ENCODE measurements at places on chromosomes 2 and 18. TPM values are rescaled to one million over a fixed set of nuclear protein-coding genes. Genes with fewer than 3 reads are reported as not detected.

DNA sequence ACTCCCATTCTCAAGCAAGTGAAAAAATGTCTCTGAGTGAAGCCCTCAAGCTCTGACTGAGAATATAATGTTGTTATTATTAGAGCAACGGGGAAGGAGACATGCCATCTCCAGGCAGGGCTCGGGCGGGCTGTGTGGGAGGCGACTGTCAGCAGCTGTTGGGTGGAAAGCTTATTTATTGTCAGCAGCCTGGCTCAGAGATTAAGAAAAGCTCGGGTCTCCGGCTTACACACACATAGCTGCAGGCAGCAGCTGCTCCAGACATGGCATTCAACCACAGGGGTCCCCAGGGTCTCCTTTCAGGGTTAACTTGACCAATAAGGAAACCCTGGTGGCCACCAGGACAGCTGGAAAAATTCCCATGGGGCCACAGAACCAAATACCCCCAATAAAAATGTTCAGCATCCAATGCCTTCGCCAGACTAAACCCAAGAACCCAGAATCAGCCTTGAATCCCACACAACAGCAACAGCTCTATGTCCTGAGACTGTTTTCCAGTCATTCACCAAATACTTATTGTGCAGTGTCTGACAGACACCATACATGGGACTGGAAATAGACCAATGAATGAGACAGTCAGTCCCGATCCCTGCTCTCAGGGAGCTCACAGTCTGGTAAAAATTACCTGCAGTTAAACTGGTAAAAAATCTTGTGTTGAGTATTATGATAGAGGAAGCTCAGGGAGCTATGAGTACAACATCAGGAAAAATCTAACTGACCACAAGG is 70.5 kb upstream of the RTN4 start:
- H3K27ac ChIP-seq = no peak overlapping the region
- peaks cover 2% of the 10 kb centered on the region for H3K27me3 ChIP-seq
- H3K4me3 ChIP-seq = no peak overlapping the region
- no peaks in the 10 kb centered on the region for H3K4me1 ChIP-seq
- no peak for DNase-seq

DNA sequence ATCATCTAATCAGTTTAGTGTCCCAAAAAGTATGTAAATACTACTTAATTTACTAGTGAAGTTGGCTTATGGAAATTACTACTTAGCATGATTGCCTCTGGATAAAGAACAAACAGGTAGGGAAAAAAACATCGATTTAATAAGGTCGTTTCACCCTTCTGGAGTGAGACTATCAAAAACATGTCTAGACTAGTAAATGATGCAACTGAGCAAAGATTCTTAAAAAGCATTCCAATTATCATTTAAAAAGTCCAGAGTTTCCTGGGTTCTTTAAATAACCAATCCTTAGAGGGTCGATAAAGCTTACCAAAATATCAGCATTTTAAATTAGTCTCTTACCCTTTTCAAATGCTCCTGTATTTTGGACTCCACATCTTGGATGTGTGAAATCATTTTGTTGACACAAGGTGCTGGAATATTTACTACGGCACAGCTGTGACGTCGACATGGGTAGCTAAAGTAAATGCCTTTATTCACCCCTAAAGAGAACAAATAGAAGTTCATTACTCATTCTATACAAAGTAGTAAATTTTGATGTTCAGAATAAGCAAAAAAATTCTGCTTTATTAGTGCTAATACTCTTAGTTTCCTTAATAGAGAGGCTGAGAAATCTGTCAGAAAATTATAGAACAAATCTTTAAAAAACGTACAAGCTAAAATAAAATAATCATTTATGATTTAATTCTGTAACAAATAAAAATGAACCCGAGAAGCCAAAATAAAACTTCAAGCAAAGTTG is 70.6 kb downstream of the CCDC178 start:
- H3K27ac ChIP-seq = no peak overlapping the region
- no peak for DNase-seq
- no peaks in the 10 kb centered on the region for H3K27me3 ChIP-seq
- no peaks in the 10 kb centered on the region for H3K4me1 ChIP-seq

GRCh38 chr2:106537047-106537446 is 49.9 kb downstream of the CD8B2 start:
- no peaks in the 10 kb centered on the region for H3K36me3 ChIP-seq
- no peak overlapping the region for H3K27ac ChIP-seq
- H3K4me3 ChIP-seq = no peak overlapping the region
- DNase-seq = no peak

DNA sequence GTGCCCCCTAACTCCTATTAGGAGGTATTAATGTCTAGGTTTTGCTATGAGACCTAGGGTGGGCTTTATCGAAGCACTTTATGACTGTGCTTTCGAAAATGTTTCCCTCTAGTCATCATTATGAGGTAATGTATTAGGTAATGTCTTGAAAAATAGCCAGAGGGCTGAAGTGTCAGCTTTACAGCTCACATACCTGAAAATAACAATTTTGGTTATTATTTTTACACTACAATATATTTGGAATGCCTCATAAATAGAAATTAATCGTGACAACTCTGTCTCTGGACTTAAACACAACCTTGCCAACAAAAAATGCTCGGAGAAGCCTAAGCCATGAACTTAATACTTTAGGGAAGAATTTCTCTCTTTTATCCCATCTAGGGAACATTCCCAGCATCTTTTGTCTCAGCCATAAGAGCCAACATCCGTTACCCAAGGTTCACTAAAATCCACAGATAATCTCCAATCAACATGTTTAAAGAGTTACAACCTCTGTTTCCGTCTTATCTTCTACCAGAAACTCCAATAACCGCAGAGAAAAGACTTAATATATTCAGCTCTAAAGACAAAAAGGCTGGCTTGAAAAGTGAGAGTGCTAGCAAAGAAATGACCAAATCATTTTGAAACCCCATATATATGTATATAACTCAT is 130.9 kb upstream of the RND3 start:
- H3K27me3 ChIP-seq = no peaks in the 10 kb centered on the region
- no peak for DNase-seq
- H3K4me3 ChIP-seq = no peak overlapping the region
- no peak overlapping the region for H3K27ac ChIP-seq
- no peaks in the 10 kb centered on the region for H3K4me1 ChIP-seq
- H3K36me3 ChIP-seq = no peaks in the 10 kb centered on the region

CCNT2 gene
- total RNA-seq = 37.7 TPM
